ENCODE measurements at places on chromosomes 3 and 15.
A peak's percentile ranks its signal among the peaks of the same experiment; 100 is the strongest.

- DNase-seq = peak; percentile 98
Observed at GRCh38 chr3:177835008-177835407, 637.7 kb upstream of the TBL1XR1 start.

DNA sequence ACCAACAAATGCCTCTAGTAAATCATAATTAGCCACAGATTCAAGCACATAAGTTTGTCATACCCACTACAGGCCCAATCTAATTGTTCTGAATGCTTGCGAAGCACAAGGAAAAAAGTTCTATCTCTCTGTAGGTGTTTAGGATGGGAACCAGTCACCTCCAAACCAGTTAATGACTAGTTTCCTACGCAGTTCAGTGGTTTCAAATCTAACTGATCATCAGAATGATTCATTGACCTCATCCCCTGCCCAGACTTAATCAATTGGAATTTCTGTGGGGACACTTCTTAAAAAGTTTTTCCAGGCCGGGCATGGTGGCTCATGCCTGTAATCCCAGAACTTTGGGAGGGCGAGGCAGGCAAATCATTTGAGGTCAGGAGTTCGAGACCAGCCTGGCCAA, 24.3 kb upstream of the MASP1 start:
- peak; percentile 90 for DNase-seq

- no peak for DNase-seq
Observed at GRCh38 chr3:126536126-126536525, 12.2 kb downstream of the CHST13 start.

DNA sequence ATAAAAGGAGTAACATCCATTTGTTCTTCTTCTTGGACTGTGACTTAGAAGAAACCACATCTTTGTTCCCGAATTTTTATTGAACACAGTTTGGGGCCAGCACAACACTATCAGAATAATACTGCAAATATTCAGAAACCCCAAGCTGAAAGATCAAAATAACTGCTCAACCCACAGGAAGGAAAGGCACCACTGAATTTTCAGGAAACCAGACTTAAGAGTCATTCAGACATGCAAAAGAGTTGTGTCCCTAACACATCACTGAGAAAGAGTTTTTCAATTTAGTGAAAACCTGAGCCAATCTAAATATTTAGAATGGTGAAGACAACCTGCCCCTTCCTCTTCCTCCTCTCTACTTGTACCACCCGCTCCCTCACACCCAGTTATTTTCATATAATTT, 295.0 kb upstream of the RORA start:
- DNase-seq = no peak

GRCh38 chr3:3356846-3357245, 177.4 kb upstream of the CRBN start:
- no peak for DNase-seq

DNA sequence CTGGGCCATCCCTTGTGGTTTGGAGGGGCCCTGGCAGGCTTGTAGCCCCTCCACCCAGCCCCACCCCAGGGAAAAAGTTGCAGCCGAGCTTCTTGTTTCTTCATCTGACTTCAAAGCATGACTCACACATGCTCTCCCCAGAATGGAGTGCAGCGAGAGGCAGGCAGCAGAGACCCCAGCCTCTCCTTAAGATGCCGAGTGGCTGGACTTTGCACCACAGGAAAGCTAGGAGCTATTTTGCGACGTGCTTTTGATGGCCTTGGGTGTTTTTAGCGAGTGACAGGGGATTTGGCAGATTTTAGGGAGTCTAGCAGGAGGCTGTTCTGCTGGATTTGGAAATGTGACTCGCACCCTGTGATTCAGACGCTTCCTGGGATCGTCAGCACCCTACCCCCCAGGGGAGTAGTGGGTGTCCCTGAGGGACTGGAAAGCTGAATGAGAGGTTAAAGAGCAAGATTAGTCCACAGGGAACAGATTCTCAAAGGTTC, 14.2 kb downstream of the BAHD1 start:
- peak; percentile 63 for DNase-seq

GRCh38 chr3:35965908-35966307, 326.6 kb downstream of the ARPP21 start:
- DNase-seq = peak; percentile 42

- DNase-seq = no peak
Observed at GRCh38 chr3:186566772-186567071, 417 bp downstream of the TBCCD1 start.

DNA sequence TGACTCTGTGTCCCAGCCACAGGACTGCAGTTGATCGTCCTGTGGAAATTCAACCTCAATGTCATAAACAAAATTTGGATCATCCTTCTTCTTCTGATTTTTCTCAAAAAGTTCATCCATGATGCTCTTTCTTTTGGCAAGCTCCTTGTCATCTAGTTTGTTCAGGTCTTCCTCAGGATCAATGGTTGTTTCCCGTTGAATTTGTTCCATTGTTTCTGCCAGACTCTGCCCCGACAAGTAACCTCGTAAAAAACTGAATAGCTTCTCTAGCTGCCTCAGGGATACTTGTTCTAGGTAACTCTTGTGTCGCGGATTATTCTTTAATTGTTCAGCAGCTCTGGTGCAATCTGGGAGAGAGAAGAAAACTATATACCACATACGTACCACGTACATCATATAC, 4.5 kb downstream of the CEP19 start:
- no peak for DNase-seq

DNA sequence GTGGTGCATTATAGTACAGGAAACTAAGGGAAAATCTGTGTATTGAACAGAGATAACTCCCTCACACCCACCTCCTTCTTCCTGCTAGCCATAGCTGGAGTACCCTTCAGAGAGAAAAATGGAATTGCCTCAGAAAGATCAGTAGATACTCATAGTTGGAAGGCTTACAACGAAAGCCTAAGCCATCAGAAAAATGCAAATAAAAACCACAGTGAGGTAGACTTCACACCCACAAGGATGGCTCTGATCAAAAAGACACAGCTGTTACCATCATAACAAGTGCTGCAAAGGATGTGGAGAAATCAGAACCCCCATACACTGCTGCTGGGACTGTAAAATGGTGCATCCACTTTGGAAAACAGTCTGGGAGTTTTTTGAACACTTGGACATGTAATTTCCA, 7.4 kb upstream of the DLG1 start:
- DNase-seq = peak; percentile 46

DNA sequence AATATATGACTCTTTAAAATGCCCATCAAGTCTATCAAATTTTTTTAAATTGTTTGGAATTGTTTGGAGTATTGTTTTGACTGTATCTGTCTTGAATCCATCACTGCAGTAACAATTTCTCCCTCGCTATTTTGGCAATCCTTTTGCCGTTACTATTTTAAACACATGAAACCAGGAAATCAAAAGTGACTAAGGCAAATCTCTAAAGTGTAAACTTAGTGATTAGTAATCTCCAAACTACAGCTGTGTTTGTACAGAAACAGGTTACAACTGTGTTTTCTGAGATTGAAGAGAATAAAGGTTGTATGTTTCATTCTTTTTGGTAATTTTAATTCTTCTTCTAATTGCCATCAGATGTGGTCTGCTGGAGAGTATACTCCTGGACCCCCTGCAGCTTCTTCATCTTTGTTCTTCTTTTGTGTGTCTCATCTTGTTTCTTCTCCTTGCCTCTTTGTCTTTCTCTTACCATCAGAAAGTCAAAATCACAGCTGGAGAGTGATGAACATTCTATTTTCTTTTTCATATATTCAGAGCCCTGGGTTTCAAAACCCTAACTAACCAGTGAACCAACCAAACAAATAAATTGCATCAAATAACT, 465.4 kb downstream of the RBMS3 start:
- no peak for DNase-seq

DNA sequence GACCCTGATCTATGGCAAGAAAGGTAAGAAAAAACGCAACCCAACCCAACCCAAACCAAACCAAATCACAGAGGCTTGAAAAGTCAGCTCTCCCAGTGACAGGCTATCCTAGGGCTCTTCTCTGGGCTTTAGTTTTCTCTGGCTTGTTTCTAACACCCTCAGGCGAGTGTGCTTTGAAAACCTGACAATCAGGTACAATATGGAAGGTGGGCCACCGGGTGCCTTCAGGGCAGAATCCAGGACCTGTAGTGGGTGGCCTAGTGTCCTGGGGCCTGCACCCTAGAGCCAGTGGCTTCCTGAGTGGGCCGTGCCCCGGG, 46.8 kb downstream of the BHLHE40 start:
- no peak for DNase-seq

DNA sequence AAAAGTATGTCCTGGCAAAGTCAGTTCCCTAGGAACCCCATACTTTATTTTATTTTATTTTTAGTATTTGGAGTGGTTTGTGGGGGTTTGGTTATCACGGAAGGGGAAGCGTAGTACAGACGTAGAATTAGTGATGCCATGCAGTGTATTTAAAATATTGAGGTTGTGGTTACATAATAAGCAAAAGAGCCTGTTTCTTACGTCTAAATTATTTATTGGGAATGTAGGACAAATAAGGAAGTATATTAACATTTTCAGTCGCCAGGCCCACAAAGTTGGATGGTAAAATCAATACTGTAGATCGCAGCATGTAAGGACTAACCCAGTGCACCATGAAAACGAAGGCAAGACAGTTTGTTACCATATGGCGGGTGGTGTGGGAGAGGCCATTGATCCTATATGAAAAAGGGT, 558 bp downstream of the DTWD1 start:
- DNase-seq = peak; percentile 25

DNA sequence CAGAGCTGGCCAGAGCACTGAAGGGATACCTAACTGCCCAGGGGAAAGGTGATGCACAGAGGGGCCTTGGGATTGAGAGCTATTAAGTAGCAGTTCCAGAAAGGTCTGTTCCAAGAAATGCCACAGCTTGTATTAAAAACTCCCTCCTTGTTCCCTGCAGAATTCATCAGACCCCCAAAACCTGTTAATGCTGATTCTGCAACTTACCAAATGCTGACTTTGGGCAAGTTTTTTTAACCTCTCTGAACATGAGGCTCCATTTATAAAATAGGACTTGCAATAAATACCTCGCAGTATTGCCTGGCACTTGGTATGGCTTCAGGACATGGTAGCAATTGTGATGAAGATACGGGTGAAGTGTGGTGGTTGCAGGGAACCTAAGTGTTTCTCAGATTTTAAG, 30.1 kb upstream of the SYNPR start:
- DNase-seq = no peak

- no peak for DNase-seq
Observed at GRCh38 chr15:78284758-78285157, 14.7 kb downstream of the SKIC8 start.

- DNase-seq = peak; percentile 24
Observed at GRCh38 chr3:65713016-65713415, 325.7 kb downstream of the MAGI1 start.

- no peak for DNase-seq
Observed at GRCh38 chr3:124395584-124396338, 334.5 kb upstream of the UMPS start.
